ENCODE measurements at places on chromosomes 13 and 19. TPM values are rescaled to one million over a fixed set of nuclear protein-coding genes. Genes with fewer than 3 reads are reported as not detected.
A peak's percentile ranks its signal among the peaks of the same experiment; 100 is the strongest.

- H3K27ac ChIP-seq = no peak overlapping the region
- no peak for DNase-seq
- H3K27me3 ChIP-seq = no peaks in the 10 kb centered on the region
- no peak overlapping the region for H3K4me3 ChIP-seq
- no peaks in the 10 kb centered on the region for H3K36me3 ChIP-seq
Measured at GRCh38 chr13:42211704-42212464, 60.1 kb upstream of the AKAP11 start.

RFPL4AL1 gene
- total RNA-seq = not detected

DNA sequence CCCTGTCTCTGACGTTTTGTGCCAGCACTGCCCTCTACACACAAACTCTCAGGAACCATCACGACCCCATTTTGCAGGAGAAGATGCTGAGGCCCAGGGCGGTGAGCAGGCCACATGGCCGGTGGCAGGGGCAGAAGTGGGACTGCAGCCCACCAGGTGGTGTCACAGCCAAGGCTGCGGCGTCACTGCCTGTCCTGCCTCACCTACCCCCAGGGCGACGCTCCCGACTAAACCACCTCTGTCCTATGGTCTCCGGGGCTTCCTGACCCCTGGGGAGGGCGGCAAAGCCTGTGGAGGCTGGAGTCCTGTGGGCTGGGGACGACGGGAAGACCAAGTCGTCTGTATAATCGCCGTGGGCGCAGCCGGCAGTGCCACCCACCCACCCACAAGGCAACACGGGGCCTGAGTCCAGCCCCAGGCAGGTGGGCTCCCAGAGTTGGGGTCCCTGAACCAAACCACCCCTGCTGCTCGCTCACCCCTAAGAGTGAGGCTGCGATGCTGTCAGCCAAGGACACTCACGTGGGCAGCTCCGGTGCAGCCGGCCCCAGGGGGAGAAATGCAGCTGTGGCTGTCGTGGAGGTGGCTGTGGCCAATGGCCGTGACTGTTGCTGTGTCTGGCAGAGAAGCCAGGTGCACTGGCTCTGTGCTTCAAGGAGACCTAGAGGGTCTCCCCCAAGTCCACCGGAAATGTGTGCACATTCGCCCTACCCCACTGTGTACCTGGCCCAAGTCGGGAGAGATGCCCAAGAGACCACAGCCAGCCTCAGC lies 29.7 kb downstream of the RASA3 start:
- peaks cover 8% of the 10 kb centered on the region for H3K4me1 ChIP-seq
- no peaks in the 10 kb centered on the region for H3K27me3 ChIP-seq
- no peak overlapping the region for H3K4me3 ChIP-seq
- H3K36me3 ChIP-seq = no peaks in the 10 kb centered on the region
- no peak for DNase-seq

DNA sequence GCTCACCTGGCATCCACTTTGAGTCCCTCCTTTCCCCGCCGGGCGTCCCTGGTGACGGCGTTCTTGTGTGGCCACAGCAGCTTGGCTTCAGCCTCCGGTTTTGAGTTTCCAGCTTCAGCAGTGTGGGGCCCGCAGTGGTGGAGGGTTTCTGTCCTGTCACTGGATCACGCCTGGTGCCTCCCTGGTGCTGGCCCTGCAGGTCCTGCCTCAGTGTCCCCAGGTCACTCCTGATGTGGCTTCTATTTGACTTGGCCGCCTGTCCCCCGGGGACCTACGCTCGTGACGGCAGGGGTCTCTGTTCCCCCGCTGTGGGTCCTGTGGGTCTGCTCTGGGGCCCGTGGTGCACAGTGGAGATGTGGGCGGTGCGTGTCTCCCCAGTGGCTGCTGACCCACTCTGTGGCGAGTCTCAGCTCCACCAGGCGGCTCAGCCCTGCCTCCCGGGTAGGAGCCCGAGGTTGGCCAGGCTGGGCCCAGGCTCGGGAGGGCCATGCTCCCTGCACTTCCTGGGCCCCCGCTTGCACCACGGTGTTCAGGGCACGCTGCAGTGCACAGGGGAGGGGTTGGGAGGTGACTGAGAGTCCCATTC lies 1.9 kb downstream of the ATP4B start:
- no peaks in the 10 kb centered on the region for H3K27me3 ChIP-seq
- H3K4me3 ChIP-seq = no peak overlapping the region
- DNase-seq = no peak
- H3K36me3 ChIP-seq = no peaks in the 10 kb centered on the region

CHAMP1 gene
- total RNA-seq = 25.4 TPM

DNA sequence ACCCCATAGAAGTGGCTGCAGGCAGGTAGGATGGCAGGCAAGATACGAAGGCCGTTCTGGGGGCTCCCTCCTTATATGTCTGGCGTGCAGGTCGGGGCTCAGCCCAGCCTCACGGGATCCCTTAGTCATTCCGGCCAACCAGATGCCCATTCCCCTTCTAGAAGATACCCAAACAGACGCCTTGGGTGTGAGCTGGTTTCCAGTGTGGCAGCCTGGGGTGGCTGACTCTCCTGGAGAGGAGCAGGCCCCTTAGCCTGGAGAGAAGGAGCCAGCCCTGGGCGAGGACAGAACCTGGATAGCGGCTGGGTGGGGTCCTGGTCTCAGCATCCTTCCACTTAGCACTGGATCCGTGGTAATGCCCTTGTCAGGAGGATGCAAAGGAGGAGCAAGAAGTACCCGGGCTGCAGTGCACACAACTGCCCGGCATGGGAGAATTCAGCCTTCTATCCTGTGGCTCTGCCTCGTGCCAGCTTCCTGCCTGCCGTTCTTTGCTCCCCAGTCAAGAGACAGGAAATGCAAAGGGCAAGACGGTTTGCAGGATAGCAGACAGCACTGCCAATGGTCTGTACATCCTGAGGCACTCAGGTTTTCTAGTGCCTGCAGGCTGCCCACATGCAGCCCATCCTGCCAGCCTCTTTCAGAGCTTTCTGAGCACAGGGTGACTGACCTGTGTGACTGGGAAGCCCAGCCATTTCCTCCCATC lies 56.7 kb upstream of the WASF3 start:
- peaks cover 22% of the 10 kb centered on the region for H3K4me1 ChIP-seq
- no peak overlapping the region for H3K4me3 ChIP-seq
- no peak overlapping the region for H3K27ac ChIP-seq
- no peaks in the 10 kb centered on the region for H3K36me3 ChIP-seq

GRCh38 chr13:112843392-112844111 lies 125.5 kb upstream of the MCF2L start:
- no peak for DNase-seq
- no peaks in the 10 kb centered on the region for H3K27me3 ChIP-seq
- no peaks in the 10 kb centered on the region for H3K36me3 ChIP-seq
- H3K27ac ChIP-seq = no peak overlapping the region
- H3K4me3 ChIP-seq = no peak overlapping the region
- peaks cover 12% of the 10 kb centered on the region for H3K4me1 ChIP-seq

DNA sequence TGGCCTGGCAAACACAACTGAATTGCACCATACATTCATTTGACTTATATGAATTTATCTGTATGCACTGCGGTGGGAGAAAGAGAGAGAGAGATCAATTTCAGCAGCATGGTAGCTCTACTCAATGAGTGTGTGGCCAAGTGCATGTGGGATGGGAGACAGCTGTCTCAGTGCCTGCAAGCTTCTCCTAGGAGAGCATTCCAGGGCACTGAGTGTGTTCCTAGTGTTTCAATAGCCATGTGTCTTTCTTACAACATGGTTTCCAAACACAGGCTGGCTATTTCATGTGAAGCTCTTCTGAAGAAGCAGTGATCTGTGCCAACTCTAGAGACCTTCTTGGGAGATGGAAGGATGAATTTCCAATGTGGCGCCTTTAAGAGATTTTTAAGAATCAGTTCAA lies 43.5 kb downstream of the NEK5 start:
- H3K27ac ChIP-seq = no peak overlapping the region
- H3K4me1 ChIP-seq = no peaks in the 10 kb centered on the region
- no peak overlapping the region for H3K4me3 ChIP-seq
- H3K27me3 ChIP-seq = no peaks in the 10 kb centered on the region
- H3K36me3 ChIP-seq = no peaks in the 10 kb centered on the region
- DNase-seq = no peak

GRCh38 chr13:40146063-40146462 lies 490.6 kb downstream of the COG6 start:
- H3K4me3 ChIP-seq = no peak overlapping the region
- H3K27ac ChIP-seq = no peak overlapping the region
- no peaks in the 10 kb centered on the region for H3K4me1 ChIP-seq
- no peaks in the 10 kb centered on the region for H3K27me3 ChIP-seq
- peak; percentile 26 for DNase-seq

- no peak overlapping the region for H3K4me3 ChIP-seq
- H3K27me3 ChIP-seq = no peaks in the 10 kb centered on the region
- DNase-seq = peak; percentile 28
- no peaks in the 10 kb centered on the region for H3K4me1 ChIP-seq
- no peak overlapping the region for H3K27ac ChIP-seq
- H3K36me3 ChIP-seq = no peaks in the 10 kb centered on the region
Measured at GRCh38 chr13:22517544-22517943, 663.2 kb upstream of the SGCG start.

DNA sequence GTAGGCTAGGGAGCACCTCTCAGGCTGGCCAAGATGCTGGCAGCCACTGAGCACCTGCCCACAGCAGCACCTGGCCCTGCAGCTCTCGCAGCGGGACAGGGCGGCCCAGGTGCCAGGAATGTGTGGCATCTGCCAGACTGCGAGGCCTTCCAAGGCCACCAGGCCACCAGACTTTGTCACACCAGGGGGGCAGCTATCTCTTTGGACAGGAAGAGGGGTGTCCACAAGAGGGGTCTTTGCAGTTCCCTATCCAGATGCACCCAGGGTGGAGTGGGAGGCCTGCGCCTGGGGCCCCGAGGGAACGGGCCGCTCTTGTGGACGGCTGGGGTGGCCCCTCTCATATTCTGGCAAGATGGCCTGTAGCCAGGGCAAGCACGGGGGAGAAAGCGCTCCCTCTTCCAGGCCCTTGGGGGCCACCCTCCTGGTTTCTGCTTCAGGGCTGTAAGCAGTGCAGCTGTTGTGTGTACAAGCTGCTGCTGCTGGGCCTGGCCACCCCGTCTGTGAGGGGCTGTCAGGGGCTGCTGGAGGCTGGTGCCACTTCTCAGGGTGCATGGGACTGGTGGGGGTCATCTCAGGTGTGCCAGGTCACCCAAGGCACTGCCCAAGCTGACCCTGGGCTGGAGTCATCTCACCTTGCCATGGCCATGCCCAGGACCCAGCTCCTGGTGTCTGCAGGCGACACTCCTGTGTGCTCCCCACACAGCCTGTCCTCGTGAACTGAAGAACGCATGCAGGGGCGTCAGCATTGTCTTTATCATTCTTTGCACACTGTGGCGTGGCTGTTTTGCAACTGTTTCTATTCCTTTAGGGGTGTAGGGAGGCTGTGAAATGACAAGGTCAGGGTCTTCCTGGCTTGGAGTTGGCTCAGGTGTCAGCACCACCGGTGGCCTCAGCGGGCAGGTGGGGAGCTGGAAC lies 1.8 kb downstream of the TEX29 start:
- H3K36me3 ChIP-seq = no peaks in the 10 kb centered on the region
- H3K4me3 ChIP-seq = no peak overlapping the region
- no peaks in the 10 kb centered on the region for H3K27me3 ChIP-seq
- no peak overlapping the region for H3K27ac ChIP-seq
- H3K4me1 ChIP-seq = no peaks in the 10 kb centered on the region
- DNase-seq = no peak

DNA sequence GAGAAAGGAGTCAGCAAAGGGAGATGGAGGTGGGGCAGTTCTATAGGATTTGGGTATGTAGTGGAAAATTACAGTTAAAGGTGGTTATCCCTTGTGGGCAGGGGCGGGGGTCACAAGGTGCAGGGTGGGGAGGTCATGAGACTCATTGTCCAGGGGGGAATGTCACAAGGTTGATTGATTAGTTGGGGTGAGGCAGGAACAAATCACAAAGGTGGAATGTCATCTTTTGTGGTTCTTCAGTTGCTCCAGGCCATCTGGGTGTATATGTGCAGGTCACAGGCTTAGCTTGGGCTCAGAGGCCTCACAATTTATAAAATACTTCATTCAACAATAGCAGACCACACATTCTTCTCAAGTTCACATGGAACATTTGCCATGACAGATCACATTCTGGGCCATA lies 109.6 kb downstream of the ATP11A start:
- H3K4me3 ChIP-seq = no peak overlapping the region
- no peak for DNase-seq
- no peak overlapping the region for H3K27ac ChIP-seq

PTGER1 gene
- not detected for total RNA-seq

SBK2 gene
- total RNA-seq = 6.2 TPM

DNA sequence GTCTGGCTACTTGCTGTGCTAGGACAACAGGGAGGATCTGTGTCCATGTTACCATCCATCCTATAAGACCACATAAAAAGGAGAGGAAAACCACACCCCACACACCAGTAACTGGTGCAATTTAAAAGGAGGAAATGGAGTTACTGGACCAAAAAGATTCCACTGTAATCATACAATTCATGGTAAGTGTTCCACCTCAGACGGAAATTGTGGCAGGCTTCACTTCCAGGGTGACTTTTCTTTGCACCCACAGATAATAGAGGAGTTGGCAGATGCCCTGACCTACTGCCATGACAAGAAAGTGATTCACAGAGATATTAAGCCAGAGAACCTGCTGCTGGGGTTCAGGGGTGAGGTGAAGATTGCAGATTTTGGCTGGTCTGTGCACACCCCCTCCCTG lies 2.4 kb downstream of the AURKC start:
- no peak overlapping the region for H3K27ac ChIP-seq
- no peak overlapping the region for H3K4me3 ChIP-seq
- H3K4me1 ChIP-seq = no peaks in the 10 kb centered on the region
- no peaks in the 10 kb centered on the region for H3K27me3 ChIP-seq

GRCh38 chr13:35252536-35253205 lies 223.8 kb downstream of the MAB21L1 start:
- no peaks in the 10 kb centered on the region for H3K27me3 ChIP-seq
- H3K36me3 ChIP-seq = peaks cover 5% of the 10 kb centered on the region
- no peak overlapping the region for H3K4me3 ChIP-seq
- H3K4me1 ChIP-seq = no peaks in the 10 kb centered on the region

DNA sequence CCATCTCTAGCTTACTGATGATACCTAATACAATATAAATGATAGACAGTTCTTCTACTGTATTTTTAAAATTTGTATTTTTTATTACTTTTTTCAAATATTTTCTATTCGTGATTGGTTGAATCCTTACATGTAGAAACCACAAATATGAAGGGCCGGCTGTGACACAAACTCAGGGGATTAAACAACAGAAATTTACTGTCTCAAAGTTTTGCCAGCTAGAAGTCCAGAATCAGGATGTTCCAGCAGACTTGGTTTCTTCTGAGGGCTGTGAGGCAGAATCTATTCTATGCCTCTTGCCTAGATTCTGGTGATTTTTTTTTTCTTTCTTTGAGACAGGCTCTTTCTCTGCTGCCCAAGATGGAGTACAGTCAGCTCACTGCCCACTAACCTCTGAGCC lies 13.8 kb downstream of the FPR1 start:
- no peak overlapping the region for H3K27ac ChIP-seq
- no peak for DNase-seq
- no peaks in the 10 kb centered on the region for H3K36me3 ChIP-seq
- no peak overlapping the region for H3K4me3 ChIP-seq
- H3K4me1 ChIP-seq = no peaks in the 10 kb centered on the region
- H3K27me3 ChIP-seq = no peaks in the 10 kb centered on the region

All from neural progenitor cell (in vitro differentiated cells).